ENCODE measurements at places on chromosomes 4 and X. TPM values are rescaled to one million over a fixed set of nuclear protein-coding genes. Genes with fewer than 3 reads are reported as not detected.

The GLRB gene
- total RNA-seq = 0.92 TPM

DNA sequence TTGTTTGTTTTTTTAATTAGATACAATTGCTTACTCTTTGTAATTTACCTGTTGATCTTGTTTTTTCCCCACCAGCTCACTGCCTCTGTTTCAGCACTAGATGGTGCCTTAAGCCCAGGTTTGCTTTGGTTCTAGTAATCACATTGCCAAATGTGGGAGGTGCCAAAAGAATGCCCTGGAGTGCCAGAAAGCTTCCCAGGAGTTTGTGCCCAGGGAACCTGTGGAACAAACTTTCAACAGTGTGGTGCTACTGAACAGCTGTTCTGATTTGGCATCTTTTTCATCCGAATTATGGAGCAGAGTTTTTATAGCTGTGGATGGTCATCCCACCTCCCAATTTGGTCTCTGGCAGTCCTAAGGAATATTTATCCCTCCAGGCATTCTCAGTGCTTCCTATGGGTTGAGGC, 1000.7 kb downstream of the STIM2 start:
- H3K36me3 ChIP-seq = no peaks in the 10 kb centered on the region
- H3K4me3 ChIP-seq = no peak overlapping the region
- no peak overlapping the region for H3K27ac ChIP-seq
- no peak for DNase-seq
- no peaks in the 10 kb centered on the region for H3K4me1 ChIP-seq

- H3K27me3 ChIP-seq = no peaks in the 10 kb centered on the region
- H3K36me3 ChIP-seq = no peaks in the 10 kb centered on the region
- DNase-seq = no peak
- H3K4me1 ChIP-seq = no peaks in the 10 kb centered on the region
Observed at GRCh38 chrX:119303137-119303536, 67.1 kb downstream of the PGRMC1 start.

GRCh38 chr4:80306260-80306659, 29.3 kb upstream of the CFAP299 start:
- H3K4me1 ChIP-seq = no peaks in the 10 kb centered on the region
- DNase-seq = no peak
- no peak overlapping the region for H3K27ac ChIP-seq
- no peak overlapping the region for H3K4me3 ChIP-seq

DNA sequence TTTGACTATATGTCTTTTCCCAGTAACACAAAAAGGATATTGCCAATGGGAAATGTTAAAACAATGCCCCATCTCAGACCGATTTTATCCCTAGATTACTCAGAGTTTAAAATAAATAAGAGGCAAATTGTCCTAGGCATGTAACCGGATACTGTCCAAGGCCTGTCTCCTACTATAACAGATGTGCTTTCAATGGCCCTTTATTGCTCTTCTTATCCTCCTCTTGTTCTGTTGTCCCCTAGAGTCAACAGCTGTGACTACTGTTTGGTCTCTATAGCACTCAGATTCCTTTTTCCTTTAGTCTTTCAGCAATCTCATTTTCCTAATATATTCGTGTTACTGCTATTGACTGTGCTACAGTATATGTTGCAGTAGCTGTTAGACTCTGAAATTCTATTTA, 66.8 kb upstream of the PLS3 start:
- no peak overlapping the region for H3K4me3 ChIP-seq
- H3K4me1 ChIP-seq = peaks cover 6% of the 10 kb centered on the region
- H3K36me3 ChIP-seq = no peaks in the 10 kb centered on the region

DNA sequence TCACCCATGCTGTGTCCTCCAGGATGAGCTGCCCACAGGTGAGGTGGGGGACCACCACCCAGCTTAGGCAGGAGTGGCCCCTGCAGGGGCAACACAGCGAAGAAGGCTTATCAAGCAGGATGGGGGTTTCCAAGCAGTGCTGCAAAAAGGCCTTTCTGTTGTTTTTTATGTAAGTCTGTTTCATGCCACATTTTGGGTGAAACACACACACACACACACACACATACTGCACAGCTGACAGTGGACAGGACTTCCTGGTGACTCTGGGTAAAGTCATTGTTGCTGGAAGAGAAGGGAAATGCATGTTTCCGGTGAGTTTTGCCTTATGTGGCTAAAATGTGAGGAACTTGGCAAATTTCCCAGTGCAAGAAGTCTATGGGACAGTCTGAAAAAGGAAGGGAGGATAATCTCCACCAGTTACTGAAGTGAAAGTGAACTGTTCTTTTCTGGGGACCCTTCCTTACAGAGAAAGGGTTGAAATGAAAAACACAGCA, 119.2 kb downstream of the IRF2 start:
- H3K4me3 ChIP-seq = no peak overlapping the region
- H3K4me1 ChIP-seq = peaks cover 19% of the 10 kb centered on the region
- H3K27me3 ChIP-seq = no peaks in the 10 kb centered on the region
- no peaks in the 10 kb centered on the region for H3K36me3 ChIP-seq

GRCh38 chrX:149871940-149872339, 9.0 kb upstream of the MAGEA8 start:
- no peak overlapping the region for H3K4me3 ChIP-seq

- H3K36me3 ChIP-seq = no peaks in the 10 kb centered on the region
- no peak overlapping the region for H3K27ac ChIP-seq
- no peak for DNase-seq
- H3K4me1 ChIP-seq = peaks cover 7% of the 10 kb centered on the region
- H3K4me3 ChIP-seq = no peak overlapping the region
Observed at GRCh38 chrX:150037041-150037440, 98.8 kb upstream of the EOLA2 start.

GRCh38 chrX:38923451-38923969, 122.3 kb downstream of the MID1IP1 start:
- no peaks in the 10 kb centered on the region for H3K36me3 ChIP-seq
- no peaks in the 10 kb centered on the region for H3K27me3 ChIP-seq
- no peak overlapping the region for H3K4me3 ChIP-seq
- DNase-seq = no peak

GRCh38 chr4:151866592-151866918, 105.7 kb upstream of the GATB start:
- H3K27ac ChIP-seq = no peak overlapping the region
- H3K4me1 ChIP-seq = no peaks in the 10 kb centered on the region
- no peak overlapping the region for H3K4me3 ChIP-seq
- no peak for DNase-seq

DNA sequence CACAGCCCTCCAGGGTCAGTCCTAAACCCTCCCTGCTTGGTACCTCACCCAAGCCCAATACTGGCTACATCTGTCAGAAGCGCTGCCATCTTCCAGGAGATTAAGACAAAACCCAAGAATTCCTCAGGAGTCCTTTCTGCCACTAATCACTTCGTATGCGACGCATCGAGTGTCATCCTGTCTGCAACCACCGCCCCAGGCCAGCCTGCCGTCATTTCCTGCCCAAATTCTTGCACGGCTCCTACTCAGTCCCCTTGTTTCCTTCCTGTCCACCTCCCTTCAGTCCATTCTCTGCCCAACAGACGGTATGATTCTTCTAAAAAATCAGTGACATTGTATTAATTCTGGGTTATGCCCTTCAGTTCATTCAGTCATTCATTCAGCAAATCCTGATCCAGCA, 113.6 kb downstream of the NFKB1 start:
- no peaks in the 10 kb centered on the region for H3K27me3 ChIP-seq
- no peak for DNase-seq
- H3K36me3 ChIP-seq = peaks cover 10% of the 10 kb centered on the region
- peak overlapping the region; percentile 38 for H3K27ac ChIP-seq

DNA sequence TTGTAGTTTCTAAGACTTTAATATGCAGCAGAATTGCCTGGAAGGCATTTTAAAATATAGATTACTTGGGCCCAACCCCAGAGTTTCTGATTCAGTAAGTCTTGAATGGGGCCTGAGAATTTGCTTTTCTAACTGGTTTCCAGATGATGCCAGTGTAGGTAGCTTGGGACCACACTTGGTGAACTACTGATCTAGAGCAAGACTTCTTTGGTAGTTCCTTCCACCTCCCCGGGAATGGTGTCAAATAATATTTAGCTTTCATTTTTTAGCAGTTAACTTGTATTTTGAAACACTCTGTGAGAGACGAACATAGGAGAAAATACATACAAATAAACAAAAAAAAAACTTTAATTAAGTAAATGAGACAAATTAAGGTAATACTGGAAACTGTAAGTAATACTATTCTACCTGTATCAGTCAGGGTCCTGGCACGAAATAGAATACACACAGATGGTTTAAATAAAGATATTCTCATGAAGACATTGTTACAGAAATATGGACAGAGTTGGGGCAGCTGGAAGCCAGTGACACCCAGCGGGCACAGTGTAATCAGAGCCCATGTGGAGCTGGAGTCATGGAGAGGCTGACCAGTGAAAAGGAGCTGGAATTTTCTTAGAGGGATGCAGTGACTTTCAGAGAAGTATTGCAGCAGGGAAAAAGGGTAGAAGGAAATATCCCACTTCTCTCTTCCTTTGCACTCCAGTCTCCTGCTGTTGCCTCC, 905.7 kb downstream of the CCSER1 start:
- H3K27me3 ChIP-seq = no peaks in the 10 kb centered on the region
- no peaks in the 10 kb centered on the region for H3K4me1 ChIP-seq
- no peak for DNase-seq
- no peaks in the 10 kb centered on the region for H3K36me3 ChIP-seq

DNA sequence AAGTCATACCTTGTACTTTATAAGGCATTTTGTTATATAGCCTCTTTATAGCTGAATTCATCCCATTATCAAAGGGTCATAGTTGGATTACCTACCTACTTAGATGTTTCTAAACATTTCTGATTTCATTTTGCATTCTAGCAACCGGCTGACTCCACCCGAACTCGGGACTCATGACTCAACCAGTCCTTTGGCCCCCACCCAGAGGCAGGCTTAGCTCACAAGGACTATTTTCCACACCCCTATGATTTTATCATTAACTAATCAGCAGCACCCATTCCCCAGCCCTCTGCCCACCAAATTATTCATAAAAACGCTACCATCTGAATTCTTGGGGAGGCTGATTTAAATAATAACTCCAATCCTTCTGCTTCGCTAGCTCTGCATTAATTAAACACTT, 79.9 kb upstream of the EGFL6 start:
- no peaks in the 10 kb centered on the region for H3K36me3 ChIP-seq
- H3K4me3 ChIP-seq = no peak overlapping the region
- no peak overlapping the region for H3K27ac ChIP-seq
- DNase-seq = no peak
- H3K4me1 ChIP-seq = peaks cover 3% of the 10 kb centered on the region

GRCh38 chr4:113434247-113434587, 327.3 kb downstream of the CAMK2D start:
- no peak for DNase-seq
- no peak overlapping the region for H3K4me3 ChIP-seq
- peak overlapping the region; percentile 13 for H3K27ac ChIP-seq
- H3K27me3 ChIP-seq = no peaks in the 10 kb centered on the region
- no peaks in the 10 kb centered on the region for H3K36me3 ChIP-seq

All from liver (tissue), 10 donors.